ENCODE measurements at places on chromosomes 2 and 18. TPM values are rescaled to one million over a fixed set of nuclear protein-coding genes. Genes with fewer than 3 reads are reported as not detected.
A peak's percentile ranks its signal among the peaks of the same experiment; 100 is the strongest.

Gene SCN3A
- total RNA-seq = 0.38 TPM

DNA sequence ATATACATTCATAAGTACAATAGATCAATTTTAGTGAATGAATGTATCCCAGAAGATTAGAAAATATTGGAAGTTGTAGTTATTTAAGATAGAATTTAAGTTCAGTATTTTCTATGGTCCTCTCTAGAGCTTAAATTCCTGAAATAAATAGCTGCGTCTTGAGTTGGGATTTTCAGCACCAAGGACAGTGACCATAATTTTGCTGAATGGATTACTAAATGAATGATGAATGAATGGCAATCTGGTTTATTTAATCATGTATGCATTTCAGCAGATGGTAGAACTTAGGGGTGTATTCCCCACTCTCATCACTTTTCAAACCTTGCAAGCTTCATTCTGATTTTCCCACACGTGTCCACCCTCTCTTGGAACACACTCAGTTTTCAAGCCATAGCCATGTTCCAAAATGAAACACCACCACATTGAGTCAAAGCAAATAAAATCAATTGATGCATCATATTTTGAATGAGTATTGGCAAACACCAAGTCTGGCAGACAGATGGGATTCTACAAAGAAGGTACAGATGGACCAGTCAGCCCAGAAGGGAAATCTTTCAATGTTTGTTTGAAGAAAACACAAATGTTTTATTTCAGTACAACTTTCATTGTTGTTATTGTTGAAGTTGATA, 362.2 kb upstream of the NXPH2 start:
- DNase-seq = peak; percentile 34
- H3K4me1 ChIP-seq = no peaks in the 10 kb centered on the region
- no peak overlapping the region for H3K4me3 ChIP-seq
- no peaks in the 10 kb centered on the region for H3K36me3 ChIP-seq
- peaks cover 2% of the 10 kb centered on the region for H3K27me3 ChIP-seq

DNA sequence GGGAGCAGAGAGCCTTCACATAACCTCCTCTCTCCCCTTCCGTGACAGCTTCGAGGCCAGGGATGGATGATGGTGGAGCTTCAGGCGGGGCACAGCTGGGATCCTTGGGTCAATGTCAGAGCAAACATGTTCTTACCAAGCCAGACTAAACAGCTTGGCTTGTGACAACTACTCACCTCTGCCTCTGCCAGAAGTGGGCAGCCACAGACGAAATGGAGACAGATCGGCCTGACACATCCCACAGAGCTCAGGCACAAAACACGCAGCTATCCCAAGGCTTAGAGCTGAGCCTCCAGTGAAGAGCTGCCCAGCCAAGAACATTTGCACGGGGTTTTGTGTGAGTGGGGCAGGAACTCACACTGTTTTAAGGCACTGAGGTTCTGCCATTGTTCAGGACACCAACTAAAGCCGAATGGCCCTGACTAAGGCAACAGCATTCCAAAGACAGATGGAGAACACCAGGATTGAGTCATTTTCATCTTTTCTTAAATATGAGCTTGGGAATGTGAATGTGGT, 12.8 kb downstream of the PXDN start:
- H3K36me3 ChIP-seq = peaks cover 36% of the 10 kb centered on the region
- DNase-seq = no peak
- peaks cover 55% of the 10 kb centered on the region for H3K4me1 ChIP-seq
- H3K27me3 ChIP-seq = peaks cover 4% of the 10 kb centered on the region
- H3K4me3 ChIP-seq = no peak overlapping the region

GRCh38 chr2:194380011-194380410, 1277.0 kb upstream of the SLC39A10 start:
- H3K27ac ChIP-seq = no peak overlapping the region
- no peak for DNase-seq
- no peaks in the 10 kb centered on the region for H3K4me1 ChIP-seq
- H3K4me3 ChIP-seq = no peak overlapping the region

DNA sequence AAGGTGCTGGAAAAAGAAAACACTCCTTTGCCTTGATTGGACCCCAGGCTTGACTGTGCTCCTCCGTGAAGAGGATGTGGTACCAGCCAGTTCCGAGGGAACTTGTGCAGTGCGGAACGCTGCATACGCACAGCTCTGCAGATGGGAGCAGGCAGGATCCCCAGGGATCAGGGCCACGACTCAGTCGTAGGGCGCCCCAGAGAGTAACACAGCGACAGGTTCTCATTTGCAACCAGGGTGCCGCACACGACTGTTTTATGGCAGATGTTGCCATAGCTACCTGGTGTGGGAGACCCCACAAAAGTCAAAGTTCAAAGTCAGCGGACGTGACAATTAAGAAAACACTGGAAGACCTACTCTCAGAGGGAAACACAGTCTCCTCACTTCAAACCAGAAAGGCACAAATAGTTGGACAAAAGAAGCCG, 779 bp downstream of the MALL start:
- H3K27me3 ChIP-seq = peaks cover 14% of the 10 kb centered on the region
- no peak overlapping the region for H3K27ac ChIP-seq
- no peak overlapping the region for H3K4me3 ChIP-seq
- peaks cover 4% of the 10 kb centered on the region for H3K36me3 ChIP-seq
- H3K4me1 ChIP-seq = peaks cover 27% of the 10 kb centered on the region
- no peak for DNase-seq

GRCh38 chr18:13175266-13175665, 43.3 kb upstream of the LDLRAD4 start:
- H3K27ac ChIP-seq = no peak overlapping the region
- no peaks in the 10 kb centered on the region for H3K27me3 ChIP-seq
- H3K36me3 ChIP-seq = no peaks in the 10 kb centered on the region
- no peak for DNase-seq

GRCh38 chr2:108938077-108938710, 50.8 kb downstream of the EDAR start:
- DNase-seq = no peak
- H3K27ac ChIP-seq = no peak overlapping the region
- peaks cover 3% of the 10 kb centered on the region for H3K27me3 ChIP-seq
- peaks cover under 1% of the 10 kb centered on the region for H3K36me3 ChIP-seq
- no peaks in the 10 kb centered on the region for H3K4me1 ChIP-seq

Gene DSG3
- total RNA-seq = not detected

DNA sequence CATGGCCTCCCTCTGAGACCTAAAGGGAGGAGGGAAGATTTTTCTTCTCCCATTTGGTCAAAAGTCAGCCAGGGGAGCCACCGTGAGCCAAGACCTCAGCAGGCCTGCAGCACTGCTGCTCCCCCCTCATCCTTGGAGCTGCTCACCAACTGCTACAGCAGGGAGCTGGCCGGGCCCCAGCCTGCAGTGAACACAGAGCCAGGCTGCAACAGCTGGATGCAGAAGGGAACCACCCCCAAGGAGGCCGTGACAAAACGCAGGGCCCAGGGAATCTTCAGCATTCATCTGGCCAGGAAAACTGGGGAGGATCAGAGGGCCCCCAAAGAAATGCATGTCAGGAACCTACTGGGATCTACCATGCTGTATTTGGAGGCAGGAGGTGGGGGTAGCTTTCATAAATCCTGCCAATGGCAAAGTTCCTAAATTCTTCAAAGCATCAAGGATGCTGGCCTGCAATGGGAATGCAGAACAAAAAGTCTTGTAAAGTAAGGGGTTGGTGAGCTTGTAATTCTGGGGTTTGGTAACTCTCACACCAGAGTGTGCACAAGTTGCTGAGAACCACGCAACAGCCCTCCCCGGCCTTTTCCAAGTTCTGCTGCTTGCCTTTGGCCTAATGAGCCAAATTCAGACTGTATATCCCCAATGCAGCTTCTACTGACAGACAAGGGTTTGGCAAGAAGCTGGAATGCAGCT, 61.0 kb downstream of the CACNB4 start:
- H3K27me3 ChIP-seq = peaks cover 2% of the 10 kb centered on the region
- peaks cover 3% of the 10 kb centered on the region for H3K36me3 ChIP-seq
- peak overlapping the region; percentile 67 for H3K27ac ChIP-seq
- H3K4me1 ChIP-seq = peaks cover 11% of the 10 kb centered on the region
- no peak overlapping the region for H3K4me3 ChIP-seq

DNA sequence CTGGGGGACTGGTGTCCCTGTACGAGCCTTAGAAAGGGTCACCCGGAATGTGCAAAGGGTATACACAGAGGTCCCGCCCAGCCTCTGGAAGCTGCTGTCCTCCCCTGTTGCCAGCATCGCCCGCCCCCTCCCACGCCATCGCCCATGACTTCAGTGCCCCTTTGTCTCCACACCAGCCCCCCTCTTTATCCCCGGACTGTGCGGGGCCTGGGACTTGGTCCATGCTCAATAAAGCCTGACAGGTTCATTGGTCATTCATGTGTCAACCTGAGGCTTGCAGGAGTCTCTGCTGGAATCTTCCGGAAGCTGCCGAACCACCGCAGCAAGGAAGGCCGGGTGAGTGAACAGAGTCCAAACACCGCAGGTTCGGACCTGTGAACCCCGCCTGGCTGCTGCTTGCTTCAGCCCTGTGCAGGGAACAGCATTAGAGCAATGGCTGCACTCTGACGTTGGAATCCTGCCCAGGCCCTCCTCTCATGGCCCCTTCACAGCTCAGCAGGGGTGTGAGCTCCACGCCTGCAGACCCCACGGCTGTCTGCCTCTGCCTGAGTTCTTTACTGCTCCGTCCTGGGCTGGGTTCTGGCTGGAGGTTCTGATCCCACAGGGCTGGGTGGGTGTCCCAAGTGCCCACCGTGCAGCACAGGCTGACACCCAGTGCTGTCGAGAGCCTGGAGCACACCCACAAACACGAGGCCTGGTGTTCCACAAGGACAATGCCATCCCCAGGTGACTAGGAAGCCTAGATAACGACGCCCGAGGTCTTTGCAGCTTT, 96.5 kb downstream of the SEPTIN10 start:
- no peaks in the 10 kb centered on the region for H3K36me3 ChIP-seq
- no peak overlapping the region for H3K4me3 ChIP-seq
- no peak for DNase-seq
- H3K27me3 ChIP-seq = peaks cover 6% of the 10 kb centered on the region

Gene ZFP36L2
- total RNA-seq = 72.1 TPM

DNA sequence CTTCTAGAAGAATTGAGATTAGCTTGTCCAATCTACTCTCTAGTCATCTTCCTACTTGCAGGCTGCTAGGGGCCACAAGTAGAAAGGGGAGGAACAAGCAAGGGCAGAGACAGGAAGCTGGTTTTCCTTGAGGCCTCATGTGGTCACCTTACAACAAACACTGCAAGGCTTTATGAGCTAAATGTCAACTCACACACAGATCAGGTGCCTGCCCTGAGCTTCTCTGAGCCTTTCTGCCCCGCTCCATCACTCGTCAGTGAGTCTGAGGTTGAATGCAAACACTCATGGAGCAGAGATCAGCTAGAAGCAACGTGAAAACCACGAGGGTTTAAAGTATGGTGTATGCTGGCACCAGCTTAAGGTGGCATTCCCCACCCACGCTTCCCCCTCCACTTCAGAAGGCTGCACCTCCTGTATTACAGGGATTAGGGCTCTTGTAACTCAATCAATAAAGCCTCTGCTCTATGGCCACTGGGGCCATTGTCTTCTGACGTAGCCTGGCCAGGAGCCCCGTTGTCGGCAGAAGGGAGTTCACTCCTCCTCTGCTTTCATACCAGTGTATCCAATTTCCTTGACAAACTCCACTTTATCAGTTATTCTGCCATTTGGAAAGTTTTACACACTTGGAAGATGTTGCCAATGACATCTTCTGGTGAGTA, 5.4 kb upstream of the CRYGC start:
- H3K36me3 ChIP-seq = peaks cover 16% of the 10 kb centered on the region
- no peak overlapping the region for H3K27ac ChIP-seq
- no peak for DNase-seq
- peaks cover 8% of the 10 kb centered on the region for H3K27me3 ChIP-seq
- no peak overlapping the region for H3K4me3 ChIP-seq

- no peaks in the 10 kb centered on the region for H3K27me3 ChIP-seq
- H3K36me3 ChIP-seq = no peaks in the 10 kb centered on the region
- H3K4me3 ChIP-seq = no peak overlapping the region
- peaks cover 3% of the 10 kb centered on the region for H3K4me1 ChIP-seq
- no peak for DNase-seq
- H3K27ac ChIP-seq = no peak overlapping the region
Observed at GRCh38 chr2:228675091-228675490, 493.6 kb upstream of the SPHKAP start.

GRCh38 chr2:215397632-215398341, 38.1 kb downstream of the FN1 start:
- H3K4me1 ChIP-seq = no peaks in the 10 kb centered on the region
- no peak for DNase-seq
- H3K27ac ChIP-seq = no peak overlapping the region
- no peaks in the 10 kb centered on the region for H3K27me3 ChIP-seq
- H3K36me3 ChIP-seq = peaks cover 51% of the 10 kb centered on the region

Data from endothelial cell (in vitro differentiated cells).